ENCODE measurements at places on chromosomes 4 and X.

DNA sequence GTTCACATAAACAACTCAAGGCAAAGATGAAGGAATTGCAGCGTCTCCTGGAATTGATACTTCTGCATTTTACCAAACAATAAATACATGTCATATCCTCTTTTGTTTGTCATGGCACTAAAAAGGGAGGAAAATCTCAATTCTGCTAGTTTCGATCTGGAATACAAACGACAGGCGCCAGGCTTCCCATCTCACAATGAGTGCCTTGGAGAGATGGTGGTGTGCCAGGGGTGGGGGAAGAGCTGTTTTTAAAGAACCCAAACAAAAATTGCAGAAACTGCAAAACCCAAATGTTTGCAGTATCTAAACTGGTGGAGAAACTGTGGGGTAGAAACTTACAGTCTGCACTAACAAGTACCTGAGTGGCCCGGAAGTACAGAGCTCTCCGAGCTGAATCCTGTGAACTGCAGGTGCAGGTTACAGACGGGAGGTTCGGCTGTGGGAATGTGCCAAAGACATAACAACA lies 53.0 kb upstream of the KLF3 start:
- no peak for DNase-seq

GRCh38 chrX:17375367-17375636 lies 302 bp downstream of the NHS start:
- DNase-seq = no peak

DNA sequence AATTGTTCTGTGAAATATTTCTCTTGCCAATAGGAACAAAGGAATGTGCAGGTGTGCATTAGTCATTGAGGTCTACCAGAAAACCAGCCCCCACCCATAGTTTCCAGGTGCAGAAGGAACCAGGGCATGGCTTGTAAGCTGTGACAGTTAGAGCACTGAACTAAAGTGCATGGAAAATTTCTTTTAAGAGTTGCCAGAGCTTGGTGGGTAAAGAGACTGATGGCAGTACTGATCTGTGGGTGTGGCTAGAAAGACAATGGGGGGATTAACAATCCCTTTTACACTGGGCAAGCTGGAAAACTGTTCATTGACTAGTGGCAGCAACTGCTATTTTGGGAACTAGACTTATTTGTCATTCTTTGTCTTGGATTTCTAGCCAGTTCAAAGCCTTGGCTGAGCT lies 326.9 kb downstream of the PCDH19 start:
- DNase-seq = no peak

DNA sequence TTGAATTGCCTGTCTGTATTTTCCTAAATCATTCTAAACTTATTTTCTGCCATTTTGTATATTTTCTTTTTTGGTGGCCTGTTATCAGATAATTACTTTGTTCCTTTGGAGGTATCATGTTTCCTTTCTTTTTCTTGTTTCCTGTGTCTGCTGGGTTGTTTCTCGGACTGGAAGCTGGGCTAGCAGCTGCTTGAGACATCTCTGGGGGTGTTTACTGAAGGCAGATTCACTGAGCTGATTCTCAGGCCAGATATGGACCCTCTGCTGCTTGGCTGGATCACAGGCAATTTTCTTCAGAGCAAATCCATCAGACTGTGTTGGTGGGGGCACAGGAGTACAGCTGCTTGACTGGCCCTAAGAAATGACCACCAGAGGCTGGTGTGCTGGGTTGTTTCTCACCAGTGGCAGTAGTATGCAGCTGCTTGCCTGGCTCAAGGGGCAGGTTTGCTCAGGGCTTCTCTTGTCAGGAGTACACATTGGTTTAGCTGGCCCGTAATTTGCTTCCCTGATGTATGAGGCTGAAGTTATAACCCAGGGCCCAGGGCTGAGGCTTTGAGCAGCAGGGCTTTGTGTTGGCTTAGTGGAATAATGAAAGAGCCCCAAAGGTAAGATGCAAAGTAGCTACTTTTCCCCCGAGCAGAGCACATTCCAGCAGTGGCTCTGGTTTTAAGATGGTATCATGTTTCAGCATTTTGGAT lies 680.6 kb downstream of the TECRL start:
- no peak for DNase-seq

DNA sequence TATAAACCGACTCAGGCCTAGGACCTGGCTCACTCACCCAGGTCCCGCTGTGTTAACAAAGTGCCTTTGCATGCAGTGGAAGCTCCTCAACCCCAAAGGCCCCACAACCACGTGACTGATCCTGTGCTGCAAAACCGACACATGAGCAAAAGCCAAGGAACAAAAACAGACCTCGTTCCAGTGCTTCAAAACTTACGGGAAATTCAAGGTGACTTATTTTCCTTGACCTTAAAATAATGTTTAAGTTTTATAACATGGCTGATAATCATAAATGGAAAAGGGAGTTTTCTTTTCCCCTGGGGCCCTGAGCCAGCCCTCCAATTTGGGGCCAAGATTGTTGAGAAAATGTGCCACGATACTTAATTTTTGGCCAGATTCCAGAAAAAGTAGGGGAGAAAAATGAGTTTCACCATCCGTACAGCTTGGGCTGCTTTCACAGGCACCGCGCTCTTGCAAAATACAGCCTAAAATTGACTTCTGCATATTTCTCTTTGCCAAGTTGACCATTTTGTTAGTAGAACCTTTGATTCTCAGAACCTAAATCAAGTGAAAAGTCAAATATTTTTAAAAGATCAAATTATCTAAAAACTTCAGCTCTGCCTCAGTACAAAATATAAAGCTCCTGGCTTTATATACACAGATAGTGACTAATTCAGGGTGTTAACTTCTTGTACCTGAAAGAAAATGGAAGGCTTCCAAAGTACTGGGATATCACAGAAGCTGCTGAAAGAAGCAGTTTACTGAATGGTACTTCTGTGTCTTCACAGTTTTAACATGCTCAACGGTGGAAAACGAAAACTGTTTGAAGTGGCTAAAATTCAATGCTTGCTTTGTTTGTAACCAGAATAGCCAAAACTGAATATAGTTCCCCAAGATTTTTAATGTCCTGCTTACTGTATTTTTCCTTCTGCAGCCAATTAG lies 93.8 kb downstream of the APBB2 start:
- no peak for DNase-seq

DNA sequence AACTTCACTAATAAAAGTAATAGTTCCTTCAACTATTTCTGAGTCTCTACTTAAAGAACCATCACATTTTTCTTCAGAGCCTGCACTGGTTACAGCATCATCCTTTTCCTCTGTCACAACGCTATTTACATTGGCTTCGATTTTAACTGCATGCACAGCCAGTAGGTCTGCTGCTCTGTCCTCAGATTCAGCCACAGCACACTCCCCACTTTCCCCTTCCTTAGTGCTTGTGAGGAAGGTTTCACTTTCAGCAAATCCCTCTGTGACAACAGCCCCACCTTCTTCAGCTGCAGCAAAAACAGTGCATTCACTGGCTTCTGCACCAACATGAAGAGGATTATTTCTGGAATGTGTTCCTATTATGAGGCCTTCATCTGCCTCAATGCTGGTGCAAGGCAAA lies 25.7 kb downstream of the BOD1L1 start:
- no peak for DNase-seq

GRCh38 chrX:18101087-18101486 lies 119.6 kb downstream of the BEND2 start:
- no peak for DNase-seq

- DNase-seq = no peak
These were observed 29.9 kb downstream of the TRMT2B start for GRCh38 chrX:101022020-101022419.

DNA sequence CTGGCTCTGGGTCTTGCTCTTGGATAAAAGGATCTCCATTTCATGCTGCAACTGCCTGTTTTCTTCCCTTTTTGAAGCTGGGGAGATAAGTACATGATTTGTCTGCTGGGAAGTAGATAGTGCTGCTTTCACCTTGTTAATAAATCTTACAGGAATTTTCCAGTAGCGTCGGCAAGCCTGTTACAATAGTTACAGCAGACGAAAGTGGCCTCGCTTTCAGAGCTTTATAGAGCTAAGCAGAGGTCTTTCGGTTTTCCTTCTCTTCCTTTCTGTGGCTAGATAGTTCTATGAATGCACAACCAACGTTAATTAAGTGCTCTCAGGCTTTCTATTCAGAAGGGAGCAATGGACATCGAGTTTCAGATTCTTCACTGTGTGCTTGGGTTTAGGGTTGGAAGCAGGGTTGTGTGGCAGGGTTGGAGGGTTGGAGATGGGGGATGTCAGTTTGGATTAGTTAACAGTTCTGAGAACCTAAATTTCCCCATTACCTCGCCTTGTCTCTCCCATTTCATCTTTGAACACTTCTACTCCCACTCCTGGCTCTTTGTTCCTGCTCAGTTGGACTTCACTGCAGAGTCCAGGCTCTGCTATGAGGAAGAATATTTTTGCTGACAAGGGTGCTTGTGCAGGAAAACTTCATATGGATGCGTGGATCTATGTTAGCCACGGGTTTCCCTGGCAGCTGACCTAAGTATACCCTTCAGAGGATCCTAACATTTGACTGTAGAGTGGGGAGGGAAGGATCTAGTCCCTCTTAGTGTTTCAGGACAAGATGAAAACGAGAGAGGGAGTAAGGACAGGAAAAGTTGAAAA lies 237.9 kb downstream of the ARHGAP10 start:
- no peak for DNase-seq

- DNase-seq = no peak
These were observed 30.4 kb upstream of the CHRDL1 start for GRCh38 chrX:110825972-110826371.

GRCh38 chr4:20318909-20319277 lies 67.2 kb downstream of the SLIT2 start:
- no peak for DNase-seq

DNA sequence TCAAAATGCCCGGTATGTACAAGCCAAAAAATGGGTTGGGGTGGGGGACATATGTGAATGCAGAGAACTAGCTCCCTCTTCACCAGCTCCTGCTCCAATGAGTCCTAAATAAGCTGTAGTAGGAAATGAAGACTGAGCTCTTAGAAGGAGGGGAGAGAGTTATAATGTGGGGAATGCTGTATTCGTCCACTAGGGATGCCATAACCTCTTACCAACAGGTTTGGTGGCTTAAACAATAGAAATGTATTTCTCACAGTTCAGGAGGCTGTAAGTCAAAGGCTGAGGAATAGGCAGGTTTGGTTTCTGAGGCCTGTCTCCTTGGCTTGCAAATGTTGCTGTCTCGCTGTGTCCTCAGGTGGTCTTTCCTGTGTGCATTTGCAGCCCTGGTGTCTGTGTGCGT lies 4.4 kb upstream of the INPP4B start:
- DNase-seq = no peak

DNA sequence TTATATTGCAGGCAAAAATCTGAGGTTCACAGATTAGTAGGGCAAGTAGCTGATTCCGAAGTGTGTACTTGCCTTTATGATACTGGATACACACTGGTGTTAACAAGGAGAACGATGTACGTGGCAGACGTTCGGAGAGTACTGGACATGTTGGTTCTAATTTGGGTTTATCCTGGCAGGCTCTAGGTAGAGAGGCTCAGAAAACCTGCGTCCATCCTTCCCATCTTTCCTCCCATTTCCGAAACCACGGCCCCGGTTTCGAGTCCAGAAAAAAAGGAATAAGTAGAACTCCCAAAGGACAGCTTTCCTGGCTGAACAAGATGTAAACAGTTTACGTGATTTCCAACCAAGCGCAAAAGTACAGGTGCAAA lies 351 bp upstream of the SLC30A9 start:
- DNase-seq = no peak

DNA sequence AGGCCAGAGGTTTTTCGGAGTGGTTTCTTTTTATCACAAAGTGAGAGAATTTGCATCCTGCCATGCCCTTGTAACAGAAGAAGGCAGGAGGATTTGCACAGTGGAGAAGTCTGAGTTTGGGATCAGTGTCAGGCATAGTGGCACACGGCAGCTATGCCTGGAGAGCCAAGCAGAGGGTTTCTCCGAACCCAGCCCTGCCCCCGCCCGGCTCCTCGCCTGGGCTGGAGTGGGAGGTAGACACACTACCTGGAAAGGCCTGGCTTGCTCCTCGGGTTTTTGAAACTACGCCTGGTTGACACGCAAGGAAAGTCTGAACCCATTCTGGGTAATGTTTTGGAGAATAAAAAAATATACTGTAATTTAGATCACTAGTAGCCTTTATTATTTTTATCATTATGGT lies 1653.6 kb upstream of the TENM3 start:
- no peak for DNase-seq

DNA sequence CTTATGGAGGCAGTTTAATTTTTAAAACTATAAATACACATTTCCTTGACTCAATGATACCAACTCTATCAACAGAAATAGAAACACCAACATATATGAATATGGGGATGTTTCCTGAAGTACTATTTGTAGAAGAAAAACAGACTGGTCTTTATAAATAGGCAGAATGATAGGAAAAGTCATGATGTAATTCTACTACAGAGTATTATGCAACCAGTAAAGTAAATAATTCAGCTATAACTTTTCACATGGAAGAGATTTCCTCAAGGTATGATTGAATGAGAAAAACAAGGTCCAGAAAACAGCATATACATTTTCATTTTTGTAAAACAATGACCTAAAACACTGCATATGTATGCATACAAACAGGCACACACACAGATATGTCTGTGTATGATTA lies 56.2 kb downstream of the GPRIN3 start:
- no peak for DNase-seq

GRCh38 chrX:13008189-13008533 lies 33.3 kb downstream of the TMSB4X start:
- DNase-seq = no peak

DNA sequence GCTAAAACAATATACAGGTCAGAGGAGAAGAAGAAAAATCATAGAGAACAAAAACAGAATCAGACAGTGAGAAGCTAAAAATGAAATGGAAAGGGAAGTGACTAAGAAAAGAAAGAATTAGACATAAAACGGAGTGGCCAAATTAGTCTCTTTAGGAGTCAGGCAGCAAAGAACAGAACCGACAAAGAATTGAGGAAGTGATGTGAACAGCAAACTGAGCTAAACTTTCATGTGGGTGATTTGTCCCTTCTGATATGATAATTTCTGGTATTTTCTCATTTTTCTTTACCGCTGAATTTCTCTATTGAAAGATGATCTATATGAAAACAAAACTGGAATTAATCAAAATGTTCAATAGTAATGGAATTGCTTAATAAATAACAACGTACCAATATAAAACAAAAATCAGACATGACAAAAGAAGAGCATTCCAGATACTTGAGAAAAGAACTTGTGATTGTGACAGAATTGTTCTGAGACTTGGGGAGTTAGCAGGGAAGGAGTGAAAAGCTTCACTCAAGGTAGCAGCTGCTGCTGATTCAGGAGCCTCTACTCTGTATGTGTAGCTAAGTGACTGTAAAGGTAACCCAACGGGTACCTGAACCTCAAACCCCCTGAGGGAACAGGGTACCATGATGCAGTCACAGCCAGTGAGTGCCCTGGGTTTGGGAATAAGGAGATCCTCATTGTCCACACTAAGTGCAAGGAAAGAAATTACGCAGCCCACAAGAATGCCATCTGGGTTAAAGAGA lies 8.8 kb downstream of the TAPT1 start:
- DNase-seq = no peak

- DNase-seq = no peak
These were observed 1044.2 kb upstream of the FTHL17 start for GRCh38 chrX:32116047-32116446.

DNA sequence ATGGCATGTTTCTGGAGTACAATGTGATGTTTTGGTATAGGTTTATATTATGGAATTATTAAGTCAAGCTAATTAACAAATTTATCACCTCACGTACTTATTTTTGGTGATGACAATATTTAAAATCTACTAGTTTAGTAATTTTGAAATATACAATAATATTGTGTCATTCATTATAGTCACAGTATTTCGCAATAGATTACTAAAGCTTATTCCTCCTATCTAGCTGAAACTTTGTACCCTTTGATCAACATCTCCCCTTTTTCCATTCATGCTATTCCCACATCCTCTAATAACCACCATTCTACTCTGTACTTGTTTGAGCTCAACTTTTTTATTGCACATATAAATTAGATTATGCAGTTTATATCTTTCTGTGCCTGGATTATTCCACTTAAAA lies 164.8 kb upstream of the SPANXN4 start:
- no peak for DNase-seq
